ENCODE measurements at places on chromosomes 1 and 21.

DNA sequence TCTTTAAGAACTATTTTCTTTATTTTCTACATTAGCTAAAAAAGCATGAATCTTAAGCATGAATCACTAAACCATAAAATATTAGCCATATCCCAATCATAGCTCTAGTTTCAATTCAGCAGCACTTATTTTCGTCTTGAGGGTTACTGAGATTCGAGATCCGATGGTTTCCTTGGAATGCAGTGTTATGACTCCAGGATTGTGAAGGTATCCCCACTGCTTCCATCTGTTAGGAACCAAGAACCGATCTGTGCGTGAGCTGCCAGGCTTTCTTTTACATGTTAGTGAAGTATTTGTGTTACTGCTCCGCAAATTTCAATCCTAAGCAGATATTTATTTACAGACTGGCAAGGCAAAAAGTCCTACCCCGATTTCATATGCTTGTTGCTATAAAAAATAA lies 18.8 kb downstream of the TNFRSF9 start:
- no peak for DNase-seq

GRCh38 chr1:223776075-223776814 lies 63.9 kb downstream of the CAPN2 start:
- DNase-seq: no peak

DNA sequence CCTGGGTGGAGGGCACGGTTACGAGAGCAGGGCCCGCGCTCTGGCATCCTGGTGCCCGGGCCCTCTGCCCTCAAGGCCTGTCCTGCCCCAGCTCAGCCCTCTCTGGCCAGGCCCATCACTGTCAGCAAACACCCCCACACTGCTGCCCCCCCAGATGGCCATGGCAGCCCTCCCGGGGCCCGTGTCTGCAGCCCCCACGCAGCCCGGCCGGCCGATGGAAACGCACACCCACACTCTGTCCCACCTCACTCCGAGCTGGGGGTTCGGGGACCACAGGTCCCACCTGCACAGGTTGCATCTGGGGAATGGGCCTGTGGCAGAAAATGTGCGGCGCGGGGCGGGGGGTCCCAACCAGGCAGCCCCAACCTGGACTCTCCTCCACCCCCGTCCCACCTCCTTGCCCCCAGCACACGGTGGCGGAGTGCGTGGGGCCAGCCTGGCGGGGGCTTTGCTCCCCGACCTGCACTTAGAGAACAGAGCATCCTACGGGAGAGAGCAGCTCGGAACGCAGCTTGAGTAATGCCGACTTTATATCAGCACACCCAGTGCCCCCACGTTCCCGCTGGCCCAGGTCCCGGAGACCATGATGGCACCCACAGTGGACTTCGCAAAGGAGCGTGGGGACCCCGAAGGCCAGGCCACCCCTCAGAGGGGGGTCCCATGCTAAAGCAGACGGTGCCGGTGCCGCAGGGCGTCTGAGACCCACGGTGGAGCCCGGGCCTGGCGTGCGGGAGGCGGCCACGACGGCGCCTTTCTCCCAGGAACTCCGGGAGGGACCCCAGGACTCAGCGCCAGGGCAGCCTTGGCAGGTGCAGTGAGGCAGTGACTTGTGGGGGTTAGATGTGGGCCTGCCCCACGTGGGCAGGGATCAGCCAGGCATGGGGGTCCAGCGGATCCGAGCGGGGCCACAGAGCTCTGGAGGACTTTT lies 7.5 kb upstream of the RNF223 start:
- DNase-seq: no peak

- DNase-seq: no peak
These were observed 5.7 kb upstream of the FTCD start for GRCh38 chr21:46160907-46161632.

DNA sequence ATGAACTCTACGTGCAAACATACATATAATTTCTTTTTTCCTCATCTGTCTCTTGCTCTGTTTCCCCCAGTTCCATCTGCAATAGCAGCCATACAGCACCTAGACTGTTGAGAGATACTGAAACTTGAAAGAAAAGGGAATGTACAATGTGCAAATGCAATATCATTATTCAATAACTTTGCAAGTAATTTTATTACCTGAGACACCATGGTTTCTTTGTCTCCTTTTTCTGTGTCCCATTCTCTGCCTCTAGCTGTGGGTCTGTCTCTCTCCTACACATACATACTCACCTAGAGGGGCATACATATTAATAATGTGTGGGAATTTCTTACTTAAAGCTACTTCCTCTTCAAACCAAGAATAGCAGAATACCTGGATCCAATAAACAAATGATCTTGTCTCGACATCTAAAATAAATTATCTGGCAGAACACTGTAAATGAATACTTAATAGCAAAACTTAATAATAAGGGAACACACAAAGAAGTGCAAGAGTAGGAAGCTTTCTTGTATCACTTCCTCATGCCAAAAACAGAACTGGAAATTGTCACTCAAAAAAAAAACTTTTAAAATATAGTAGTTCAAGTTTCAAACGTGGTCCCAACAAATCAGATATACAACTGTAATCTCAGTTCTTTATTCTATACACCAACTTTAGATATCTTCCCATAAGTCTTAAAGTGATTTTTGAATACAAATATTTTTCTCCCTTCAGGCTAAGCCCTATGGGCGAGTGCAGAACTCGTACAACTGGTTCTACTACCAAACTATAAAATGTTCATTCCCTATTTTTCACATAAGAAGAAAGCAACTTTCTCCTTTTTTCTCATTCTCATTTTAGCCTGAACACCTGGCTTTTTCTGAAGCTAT lies 194.6 kb downstream of the NRIP1 start:
- no peak for DNase-seq
